ENCODE measurements at places on chromosomes 1 and 21. TPM values are rescaled to one million over a fixed set of nuclear protein-coding genes. Genes with fewer than 3 reads are reported as not detected.

C1orf210 gene
- not detected for total RNA-seq

AQP10 gene
- not detected for total RNA-seq

HSD3B2 gene
- not detected for total RNA-seq

CRYAA gene
- total RNA-seq: not detected

DNA sequence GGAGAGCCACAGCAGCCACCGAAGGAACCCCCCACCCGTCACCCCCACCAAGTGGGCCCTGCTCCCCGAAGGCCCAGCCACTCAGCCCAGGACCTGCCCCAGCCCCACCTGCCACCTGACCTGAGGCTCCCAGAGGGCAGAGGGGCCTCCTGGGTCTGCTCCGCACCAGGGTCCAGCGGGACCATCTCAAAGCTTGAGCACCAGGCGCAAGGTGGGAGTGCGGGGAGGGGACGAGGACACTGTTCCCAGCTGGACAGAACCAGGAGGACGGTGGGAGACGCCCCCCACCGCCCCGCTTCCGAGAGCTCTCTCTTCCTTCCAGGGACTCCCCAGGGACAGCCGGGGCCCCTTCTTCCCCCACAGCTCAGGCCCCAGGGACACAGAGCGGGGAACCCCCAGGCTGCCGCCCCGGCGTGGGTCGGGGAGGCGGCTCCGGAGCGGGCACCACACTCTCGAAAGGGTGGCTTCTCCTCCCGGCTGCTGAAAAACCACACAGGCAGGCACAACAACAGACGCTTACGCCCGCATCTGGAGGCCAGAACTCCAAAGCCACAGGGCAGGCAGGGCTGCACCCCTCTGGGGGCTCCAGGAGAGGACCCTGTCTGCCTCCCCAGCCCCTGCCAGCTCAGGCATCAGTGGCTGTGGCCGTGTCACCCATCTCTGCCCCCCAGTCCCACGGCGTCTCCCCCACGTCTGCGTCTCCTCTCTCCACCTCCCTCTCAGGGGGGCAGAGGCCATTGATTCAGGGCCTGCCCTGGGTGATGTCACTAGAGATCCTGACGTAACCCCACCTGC is 1.9 kb upstream of the TTLL10 start:
- no peaks in the 10 kb centered on the region for H3K27me3 ChIP-seq
- no peak overlapping the region for H3K4me3 ChIP-seq
- H3K4me1 ChIP-seq: no peaks in the 10 kb centered on the region
- no peak for DNase-seq

DNA sequence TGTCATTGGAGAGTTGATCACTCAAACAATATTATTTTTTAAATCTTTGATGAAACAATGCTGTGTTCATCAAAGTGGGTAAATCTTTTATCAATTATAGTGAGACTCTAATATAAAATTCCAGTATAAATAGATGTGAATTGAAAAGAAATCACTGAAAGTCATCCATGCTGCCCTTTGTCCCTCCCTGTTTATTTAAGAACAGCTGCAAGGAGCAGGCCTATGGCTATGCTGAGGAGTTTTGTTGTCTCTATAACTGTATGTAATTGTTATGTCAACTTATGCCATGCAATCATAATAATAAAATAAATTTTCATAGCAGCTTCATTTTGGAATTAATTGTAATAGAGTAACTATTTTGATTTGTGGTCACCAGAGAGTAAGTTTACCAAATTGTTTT is 1272.4 kb upstream of the ADGRL4 start:
- H3K27me3 ChIP-seq: no peaks in the 10 kb centered on the region
- no peak overlapping the region for H3K27ac ChIP-seq
- H3K36me3 ChIP-seq: no peaks in the 10 kb centered on the region
- H3K4me3 ChIP-seq: no peak overlapping the region

- no peak overlapping the region for H3K4me3 ChIP-seq
- H3K27me3 ChIP-seq: no peaks in the 10 kb centered on the region
- no peaks in the 10 kb centered on the region for H3K4me1 ChIP-seq
- no peak overlapping the region for H3K27ac ChIP-seq
- DNase-seq: no peak
Observed at GRCh38 chr21:38938343-38938742, 132.6 kb downstream of the ETS2 start.

DNA sequence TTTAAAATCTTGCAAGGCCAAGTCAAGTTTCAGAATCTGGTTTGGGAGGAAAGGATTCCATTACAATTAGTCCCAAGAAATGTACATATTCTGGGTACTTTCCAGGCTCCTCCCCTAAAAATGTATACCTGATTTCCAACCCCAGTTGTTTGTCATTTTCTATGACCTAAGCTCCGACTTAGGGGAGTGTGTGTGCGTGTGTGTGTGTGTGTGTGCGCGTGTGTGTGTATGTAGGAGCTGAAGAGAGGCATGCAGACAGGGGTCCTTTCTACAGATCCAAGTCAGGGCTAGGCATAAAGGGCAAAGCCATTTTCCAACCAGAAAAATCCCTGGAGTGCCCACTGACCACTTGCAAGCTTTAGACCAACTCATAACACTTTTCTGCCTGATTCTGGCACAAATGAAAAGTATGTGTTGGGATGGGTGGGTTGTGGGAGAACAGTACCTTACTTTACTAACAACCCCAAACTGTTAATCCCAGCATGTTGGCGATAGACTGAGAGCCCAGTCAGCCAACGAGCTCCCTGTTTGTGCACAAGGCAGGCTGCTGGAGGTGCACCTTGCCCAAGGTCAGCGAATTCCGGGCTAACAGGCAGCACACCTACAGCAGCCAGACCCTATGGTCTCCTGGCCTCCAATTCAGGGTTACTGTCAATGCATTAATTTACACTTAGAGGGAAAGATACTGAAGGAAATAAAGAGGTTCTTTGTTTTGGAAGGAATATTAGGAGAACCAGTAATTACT is 1.7 kb downstream of the TRABD2B start:
- H3K36me3 ChIP-seq: no peaks in the 10 kb centered on the region
- H3K27me3 ChIP-seq: no peaks in the 10 kb centered on the region
- no peak for DNase-seq
- H3K27ac ChIP-seq: peak overlapping the region; percentile 79
- H3K4me3 ChIP-seq: peak overlapping the region; percentile 88

GRCh38 chr1:48596046-48596445 is 124.0 kb upstream of the SPATA6 start:
- DNase-seq: no peak
- no peaks in the 10 kb centered on the region for H3K27me3 ChIP-seq
- no peak overlapping the region for H3K27ac ChIP-seq
- no peaks in the 10 kb centered on the region for H3K4me1 ChIP-seq
- no peak overlapping the region for H3K4me3 ChIP-seq
- H3K36me3 ChIP-seq: no peaks in the 10 kb centered on the region

DNA sequence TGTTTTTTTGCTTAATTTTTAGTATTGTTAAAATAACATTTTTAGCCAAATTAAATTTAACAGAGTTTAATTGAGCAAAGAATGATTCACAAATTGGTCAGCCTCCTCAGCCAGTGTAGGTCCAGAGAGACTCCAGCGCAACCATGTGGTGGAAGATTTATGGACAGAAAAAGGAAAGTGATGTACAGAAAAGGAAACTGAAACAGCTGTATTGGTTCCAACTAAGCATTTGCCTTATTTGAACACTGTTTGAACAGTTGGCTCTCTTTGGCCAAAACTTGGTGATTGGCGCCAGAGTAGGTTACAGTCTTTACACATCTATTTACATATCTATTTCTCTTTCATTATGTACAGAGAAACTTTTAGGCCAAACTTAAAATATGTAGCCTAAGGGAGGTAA is 19.4 kb downstream of the RPS6KC1 start:
- H3K4me3 ChIP-seq: peak overlapping the region; percentile 25
- no peaks in the 10 kb centered on the region for H3K36me3 ChIP-seq
- peaks cover 7% of the 10 kb centered on the region for H3K4me1 ChIP-seq
- no peaks in the 10 kb centered on the region for H3K27me3 ChIP-seq
- DNase-seq: no peak

GRCh38 chr1:45815667-45816458 is 12.5 kb downstream of the MAST2 start:
- no peaks in the 10 kb centered on the region for H3K27me3 ChIP-seq
- no peak for DNase-seq
- no peak overlapping the region for H3K27ac ChIP-seq
- no peak overlapping the region for H3K4me3 ChIP-seq
- peaks cover 3% of the 10 kb centered on the region for H3K36me3 ChIP-seq

- H3K36me3 ChIP-seq: peaks cover 29% of the 10 kb centered on the region
- no peak overlapping the region for H3K4me3 ChIP-seq
- peaks cover 20% of the 10 kb centered on the region for H3K4me1 ChIP-seq
Observed at GRCh38 chr1:15714406-15715136, 21.5 kb upstream of the SLC25A34 start.
